ENCODE measurements at places on chromosomes 2 and 18.

DNA sequence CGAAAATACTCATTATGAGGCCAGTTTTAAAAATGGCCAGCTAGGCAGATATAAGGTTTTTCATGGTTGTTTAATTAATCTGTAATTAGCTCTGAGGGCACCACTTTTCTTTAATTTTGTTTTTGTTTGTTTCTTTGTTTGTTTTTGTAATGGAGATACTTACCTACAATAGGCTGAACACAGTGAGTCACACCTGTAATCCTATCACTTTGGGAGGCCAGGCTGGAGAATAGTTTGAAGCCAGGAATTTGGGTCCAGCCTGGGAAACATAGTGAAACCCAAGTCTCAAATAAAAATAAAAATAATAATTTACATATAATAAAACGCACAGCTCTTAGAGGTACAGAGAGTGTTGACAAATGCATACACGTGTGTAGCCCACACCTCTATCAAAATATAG lies 56.8 kb upstream of the MSH2 start:
- DNase-seq: no peak

DNA sequence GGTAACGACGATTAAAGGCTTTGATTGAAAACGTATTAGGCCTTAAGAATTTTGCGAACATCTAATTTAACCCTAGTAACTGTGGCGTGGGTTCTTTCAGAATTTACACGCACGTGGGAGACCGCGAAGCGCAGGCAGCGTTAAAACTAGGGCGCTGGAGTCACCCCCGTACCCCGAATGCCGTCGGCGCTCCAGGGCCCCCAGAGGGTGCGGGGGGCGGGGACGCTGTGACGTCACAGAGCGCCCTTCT lies 673 bp upstream of the SMCHD1 start:
- DNase-seq: no peak

- DNase-seq: no peak
These were observed 2.8 kb downstream of the TEX51 start for GRCh38 chr2:126901459-126901858.

DNA sequence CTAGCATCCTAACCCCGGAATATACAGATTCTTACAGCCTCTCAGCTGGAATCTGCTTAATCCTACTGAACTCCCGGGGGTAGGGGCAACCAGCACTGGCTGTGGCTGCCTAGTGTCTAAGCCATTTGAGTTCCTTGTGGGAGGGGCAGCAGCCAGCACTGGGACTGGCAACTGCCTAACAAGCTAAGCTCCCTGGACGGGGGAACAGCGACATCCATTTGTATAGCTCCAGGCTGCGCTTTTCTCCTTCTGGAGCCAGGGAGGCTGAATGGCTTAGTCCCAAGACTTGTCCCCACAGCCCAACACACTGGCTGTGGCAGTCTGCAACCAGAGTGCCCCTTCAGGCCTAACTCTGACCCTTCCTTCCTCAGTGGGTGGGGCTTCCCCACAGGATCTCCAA lies 787.2 kb downstream of the METTL4 start:
- no peak for DNase-seq

- DNase-seq: no peak
These were observed 61.6 kb upstream of the DYNAP start for GRCh38 chr18:54529444-54529843.

DNA sequence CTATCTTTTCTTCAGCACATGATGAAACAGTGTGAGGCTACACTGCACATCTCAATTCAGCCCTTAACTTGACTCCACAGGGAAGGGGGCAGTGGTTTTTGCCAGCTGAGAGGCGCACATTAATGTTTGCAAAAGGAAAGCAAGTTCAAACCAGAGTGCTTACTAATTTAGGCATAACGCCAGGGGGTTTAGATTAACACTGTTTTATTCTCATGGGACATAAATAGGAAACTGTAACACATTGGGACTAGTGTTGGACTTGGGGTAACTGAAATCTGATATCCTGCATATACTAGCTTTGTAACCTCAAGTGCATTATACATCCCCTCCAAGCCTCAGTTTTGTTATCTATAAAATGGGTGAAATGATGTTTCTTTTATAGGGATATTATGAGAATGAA lies 821.2 kb upstream of the ID2 start:
- no peak for DNase-seq

DNA sequence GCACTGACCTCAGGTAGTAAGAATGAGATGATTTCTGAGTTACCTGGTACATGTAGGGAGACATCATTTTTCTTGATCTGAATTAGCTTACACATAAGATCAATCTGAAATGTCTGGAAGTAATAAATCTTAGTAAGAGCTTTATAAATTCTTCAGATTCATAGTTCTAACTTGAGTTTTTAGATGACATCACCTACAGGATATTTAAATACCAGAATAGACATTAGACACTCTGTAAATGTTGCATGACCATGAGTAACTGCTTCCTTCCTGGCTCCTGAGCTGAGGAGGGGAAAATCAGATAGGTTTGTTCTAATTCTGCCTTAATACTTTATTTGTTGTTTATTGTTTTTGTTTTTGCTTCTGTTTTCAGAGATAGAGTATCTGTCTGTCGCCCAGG lies 181.8 kb downstream of the PHLPP1 start:
- no peak for DNase-seq

DNA sequence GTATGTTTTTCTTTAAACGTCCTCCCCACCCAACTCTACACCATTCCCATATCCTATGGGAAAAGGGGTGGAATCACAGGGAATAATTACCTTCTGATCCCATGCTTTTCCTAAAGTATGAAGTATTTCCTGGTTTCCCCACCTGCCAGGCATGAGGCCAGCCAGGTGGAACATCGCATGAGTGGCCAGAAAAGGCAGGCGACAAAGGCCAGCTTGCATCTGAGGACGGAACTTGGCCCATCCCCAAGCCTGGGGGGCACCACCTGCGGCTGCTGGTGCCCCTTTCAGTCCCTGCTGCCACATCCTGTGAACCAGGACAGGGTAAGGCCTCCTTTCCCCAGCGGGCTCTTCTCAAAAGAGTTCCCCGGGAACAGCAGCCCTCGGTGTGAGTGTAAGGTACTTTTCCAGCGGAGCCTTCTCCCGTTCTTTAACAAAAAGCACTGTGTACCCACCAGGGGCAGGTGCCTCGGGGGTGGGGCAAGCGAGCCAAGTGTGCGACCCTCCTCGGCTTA lies 1.2 kb upstream of the ERFE start:
- no peak for DNase-seq

GRCh38 chr2:234405462-234405861 lies 91.4 kb downstream of the ARL4C start:
- DNase-seq: no peak

DNA sequence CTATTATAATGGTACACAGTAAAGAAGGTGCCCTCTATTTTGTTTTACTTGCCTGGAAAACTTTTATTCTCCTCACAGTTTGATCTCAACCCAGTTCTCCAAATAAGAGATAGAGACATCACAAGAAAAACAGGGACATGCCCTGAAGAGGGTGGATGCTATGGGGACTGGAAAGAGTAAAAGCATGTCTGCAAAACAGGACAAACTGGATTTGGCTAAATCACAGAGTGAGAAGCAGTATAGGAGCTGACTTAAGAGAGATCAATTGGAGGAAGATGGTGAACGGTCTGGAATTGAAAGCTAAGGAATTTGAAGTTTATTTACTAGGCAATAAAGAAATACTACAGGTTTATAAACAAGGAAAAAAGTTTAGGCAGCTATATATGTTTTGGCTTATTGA lies 33.0 kb downstream of the SP140L start:
- DNase-seq: no peak

GRCh38 chr2:187453078-187453641 lies 5.1 kb upstream of the CALCRL start:
- DNase-seq: peak; percentile 15

DNA sequence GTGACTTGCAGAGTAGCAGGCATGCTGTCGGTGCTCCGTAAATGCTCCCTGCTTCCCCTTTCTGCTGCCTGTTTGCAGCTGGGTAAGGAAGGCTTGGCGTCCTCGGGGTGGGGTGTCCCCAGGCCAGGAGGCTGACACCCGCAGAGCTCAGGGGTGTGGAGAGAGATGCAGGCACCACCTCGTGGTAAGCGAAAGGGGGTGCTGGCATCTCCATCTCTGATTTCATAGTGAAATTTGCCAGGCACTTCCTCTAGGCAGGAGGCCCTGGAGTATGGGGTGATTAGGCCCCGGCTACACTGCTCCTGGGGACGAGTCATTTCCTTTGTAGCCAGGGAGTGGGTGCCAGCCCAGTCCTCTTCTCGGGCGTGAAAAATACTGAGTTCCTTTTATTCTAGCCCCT lies 160.4 kb downstream of the KLHL29 start:
- no peak for DNase-seq

GRCh38 chr18:59061914-59062642 lies 77.6 kb upstream of the SEC11C start:
- no peak for DNase-seq

DNA sequence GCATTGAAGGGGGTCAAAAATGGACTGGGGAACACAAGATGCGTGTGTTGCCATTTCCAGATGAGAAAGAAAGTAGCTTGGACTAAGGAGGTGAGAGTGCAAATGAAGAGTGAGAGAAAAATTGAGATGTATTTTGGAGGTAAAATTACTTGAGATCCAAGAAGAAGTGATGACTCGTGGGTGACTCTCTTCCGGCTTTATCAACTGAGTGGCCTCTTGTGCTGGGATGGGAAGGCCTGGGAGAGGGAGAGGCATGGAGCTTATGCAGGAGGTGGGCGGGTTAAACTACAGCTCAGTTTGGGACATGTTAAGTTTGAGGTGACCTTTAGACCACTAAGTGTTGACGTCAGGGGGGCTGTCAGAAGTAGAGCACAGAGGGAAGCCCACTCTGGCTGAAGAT lies 34.9 kb downstream of the SULT1C2 start:
- DNase-seq: no peak

GRCh38 chr2:3759761-3760160 lies 56.4 kb downstream of the DCDC2C start:
- DNase-seq: no peak

DNA sequence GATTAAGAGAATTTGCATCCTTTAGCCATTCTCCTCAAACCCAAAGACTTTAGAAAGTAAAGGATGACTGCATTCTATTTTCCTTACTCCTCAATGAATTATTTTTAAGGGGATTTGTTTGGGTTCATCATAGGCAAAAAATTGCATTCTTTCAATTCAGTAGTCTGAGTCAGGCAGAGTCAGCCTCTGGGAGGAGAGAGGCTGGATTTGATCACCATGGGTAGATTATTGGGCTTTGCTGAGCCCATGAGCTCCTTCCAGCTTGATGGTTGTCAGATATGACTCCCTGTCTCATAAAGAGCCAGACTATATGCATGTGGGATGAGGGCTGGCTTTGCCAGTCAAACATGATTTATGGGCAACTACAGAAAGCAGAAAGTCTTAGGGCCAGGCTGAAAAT lies 101.2 kb downstream of the KCNS3 start:
- DNase-seq: no peak

- no peak for DNase-seq
These were observed 98.7 kb upstream of the VWC2L start for GRCh38 chr2:214311931-214312749.

DNA sequence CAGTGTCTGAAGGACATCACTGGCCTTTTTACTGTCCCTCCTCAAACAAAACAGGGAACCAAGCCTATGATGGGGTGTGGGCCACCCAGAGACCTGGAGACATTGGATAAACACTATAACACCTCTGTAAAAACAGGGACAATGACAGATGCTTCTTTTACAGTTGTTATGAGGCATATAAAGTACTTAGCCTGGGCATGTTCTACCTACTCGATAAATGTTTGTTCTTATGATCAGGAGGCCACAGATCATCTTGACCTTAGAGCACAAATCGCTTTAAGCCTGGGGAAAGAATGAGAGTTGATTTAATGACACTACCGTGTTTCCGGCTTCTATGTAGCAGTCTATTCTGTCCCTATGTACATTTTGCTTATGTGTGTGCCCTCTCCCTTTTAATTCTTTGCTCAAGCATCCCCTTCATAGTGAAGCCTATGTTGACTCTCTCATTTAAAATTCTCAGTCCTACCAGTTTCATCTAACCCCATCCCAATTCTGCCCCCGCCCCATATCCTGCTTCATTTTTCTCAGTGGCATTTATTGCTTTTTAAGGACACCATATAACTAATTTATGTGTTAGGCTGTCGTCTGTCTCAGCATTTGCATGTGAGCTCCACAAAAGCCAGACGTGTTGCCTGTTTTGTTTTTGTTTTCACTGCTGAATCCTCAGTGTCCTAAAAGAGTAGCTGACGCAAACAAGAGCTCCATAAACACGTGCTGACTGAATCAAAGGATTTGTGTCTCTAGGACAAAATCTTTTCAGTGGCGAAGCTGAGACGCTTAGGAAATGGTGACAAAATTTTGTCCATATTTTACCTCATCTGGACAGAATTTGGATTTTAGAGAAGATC lies 182.3 kb upstream of the ST6GAL2 start:
- DNase-seq: no peak

DNA sequence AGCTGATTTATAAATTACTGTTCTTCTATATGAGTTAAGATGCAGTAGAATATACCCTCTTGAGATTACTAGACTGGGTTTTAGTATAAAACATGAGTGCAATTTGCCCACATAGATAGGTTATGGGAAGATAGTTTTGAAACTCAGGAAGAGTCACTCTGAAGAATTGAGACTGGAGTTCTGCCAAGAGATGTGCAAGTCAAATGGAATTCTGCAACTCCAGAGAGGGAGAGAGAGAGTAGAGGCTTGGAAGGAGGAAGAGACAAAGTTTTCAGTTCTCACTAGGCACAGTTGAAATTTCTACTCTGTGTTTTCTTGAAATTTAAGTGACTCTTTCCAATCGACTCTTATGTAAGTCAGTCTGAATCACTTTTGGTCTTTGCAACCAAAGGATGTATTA lies 878.8 kb downstream of the TSN start:
- no peak for DNase-seq

- DNase-seq: no peak
These were observed 389.0 kb upstream of the ETAA1 start for GRCh38 chr2:67008155-67008554.

DNA sequence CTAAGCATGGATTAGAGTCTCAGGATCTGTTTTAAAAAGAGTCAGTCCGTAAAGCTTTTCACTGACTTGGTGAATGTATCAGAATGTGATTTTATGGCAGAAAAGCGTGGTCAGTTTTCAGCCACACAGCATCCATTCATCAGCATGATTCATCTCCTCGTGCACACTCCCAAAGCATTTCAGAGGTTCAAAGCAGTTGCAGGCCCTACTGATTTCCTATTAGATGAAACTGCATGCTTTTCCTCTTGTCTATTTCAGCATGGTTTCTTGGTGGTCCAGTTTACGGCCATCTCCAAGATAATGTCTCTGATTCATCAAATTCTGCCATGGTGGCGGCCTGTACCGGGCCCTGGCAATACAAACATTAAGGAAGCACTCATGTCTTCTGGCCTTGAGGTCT lies 4.8 kb upstream of the PARD6G start:
- DNase-seq: no peak
